Right renal cortex interstitium (tissue), 3 donors: ENCODE measurements at places on chromosomes 2 and 18. TPM values are rescaled to one million over a fixed set of nuclear protein-coding genes. Genes with fewer than 3 reads are reported as not detected.

MTX2 gene
- 106 TPM for polyA plus RNA-seq

AKAIN1 gene
- not detected for polyA plus RNA-seq

BCL2 gene
- 24.7 TPM for polyA plus RNA-seq

GRCh38 chr2:147665105-147665504, 179.7 kb upstream of the ACVR2A start:
- DNase-seq = no peak

DNA sequence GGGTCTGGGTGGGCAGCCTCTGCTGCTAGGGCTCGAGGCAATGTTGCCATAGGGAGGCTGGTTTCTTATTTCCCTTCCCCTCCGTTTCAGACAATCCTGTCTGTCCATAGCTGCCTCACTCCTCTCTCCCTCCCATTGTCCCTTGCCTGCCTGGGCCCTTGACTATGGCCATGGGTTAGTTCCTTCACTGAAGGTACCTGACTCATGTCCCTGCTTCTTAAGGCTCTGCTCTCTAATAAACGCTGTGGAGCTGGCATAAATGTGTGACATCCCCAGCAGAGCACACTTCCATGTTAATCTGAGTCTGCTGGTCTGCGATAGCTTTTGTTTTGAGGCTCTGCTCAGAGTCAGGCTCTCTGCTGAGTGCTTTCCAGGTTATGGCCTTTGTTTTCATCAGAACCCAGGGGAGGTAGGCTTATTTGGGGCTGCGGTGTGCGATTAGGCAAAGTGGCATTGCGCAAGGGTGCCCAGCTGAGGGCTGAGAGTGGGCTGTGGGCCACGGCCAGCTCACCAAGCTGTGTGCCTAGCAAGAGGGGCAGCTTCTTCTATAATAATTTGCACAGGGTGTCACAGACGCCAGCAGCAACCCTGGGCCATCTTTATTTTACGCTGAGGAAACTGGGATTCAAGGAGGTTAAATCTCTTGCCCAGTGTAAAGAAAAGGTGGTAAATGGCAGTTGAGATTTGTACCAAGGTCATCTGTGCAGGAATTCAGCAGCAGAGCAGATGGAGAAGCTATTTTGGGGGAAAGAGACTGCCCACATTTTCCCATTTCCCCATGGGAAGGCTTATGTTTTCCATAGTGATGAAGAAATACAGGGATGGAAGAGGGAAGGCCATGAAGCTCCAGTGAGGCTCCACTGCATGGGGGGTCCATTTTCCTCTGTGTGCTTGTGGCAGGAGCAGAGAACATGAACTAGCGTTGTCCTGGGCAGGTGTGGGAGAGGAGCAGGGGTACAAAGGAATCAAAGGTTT, 25.6 kb downstream of the MRPL33 start:
- no peak for DNase-seq

- DNase-seq = no peak
Measured at GRCh38 chr2:58541511-58541910, 300.4 kb upstream of the FANCL start.

TXNDC2 gene
- not detected for polyA plus RNA-seq

DNA sequence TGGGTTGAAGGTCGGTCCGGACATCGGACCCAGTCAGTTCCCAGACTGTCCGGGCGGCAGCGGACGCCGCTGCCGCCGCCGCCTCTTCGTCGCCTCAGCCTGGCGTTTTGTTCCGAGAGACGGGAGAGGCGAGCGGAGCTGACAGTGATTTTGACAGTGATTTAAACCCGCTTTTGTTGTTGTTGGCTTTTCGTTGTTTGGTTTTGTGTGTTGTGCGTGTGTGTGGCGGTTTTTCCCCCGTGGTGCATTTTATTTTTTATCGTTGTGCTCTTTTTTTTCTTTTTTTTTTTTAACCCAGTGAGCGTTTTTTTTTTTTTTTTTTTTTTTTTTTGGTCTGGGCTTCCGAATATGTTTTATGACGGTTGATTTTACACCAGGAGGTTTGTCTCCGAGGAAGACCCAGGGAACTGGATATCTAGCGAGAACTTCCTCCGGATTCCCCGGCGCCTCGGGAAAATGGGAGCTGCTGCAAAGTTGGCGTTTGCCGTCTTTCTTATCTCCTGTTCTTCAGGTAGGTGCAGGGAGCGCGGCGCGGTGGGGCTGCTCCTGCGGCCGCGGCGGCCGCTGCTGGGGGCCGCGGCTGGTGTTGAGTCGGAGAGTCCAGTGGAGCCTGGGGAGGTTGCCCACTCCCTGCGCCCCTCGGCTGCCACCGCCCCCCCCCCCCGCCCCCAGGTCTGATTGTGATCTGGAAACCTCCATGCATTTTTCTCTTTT, at the start of gene ACVR2A:
ACVR2A (plus strand) TSS at position 333 of the 714 bp plus-strand sequence; CDS start at position 457, 124 bp downstream.
- DNase-seq = peak; percentile 47

MOCOS gene
- polyA plus RNA-seq = 1.2 TPM

GPC1 gene
- polyA plus RNA-seq = 26.5 TPM

DNA sequence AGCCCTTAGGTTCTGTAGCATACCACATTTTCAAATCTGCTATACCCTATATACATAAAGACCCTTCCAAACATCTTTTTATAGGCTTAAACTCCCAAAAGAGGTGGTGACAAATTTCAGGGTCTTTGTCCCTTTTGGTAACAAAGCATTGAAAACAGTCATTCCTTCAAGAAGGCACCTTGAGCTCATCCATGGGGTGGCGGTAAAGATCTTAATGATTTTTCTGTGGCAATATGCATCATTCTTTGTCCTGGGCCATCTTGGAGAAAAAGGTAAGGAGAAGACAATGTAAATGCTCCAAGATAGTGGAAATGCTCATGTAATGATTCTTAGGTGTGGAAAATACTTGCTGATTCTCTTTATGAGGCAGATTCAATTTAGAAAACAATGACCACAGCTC, 890.5 kb downstream of the CNTNAP5 start:
- no peak for DNase-seq

GRCh38 chr2:237818066-237818473, 19.5 kb downstream of the RBM44 start:
- no peak for DNase-seq

- DNase-seq = no peak
Measured at GRCh38 chr18:22230471-22230945, 61.1 kb downstream of the GATA6 start.

- DNase-seq = no peak
Measured at GRCh38 chr2:192137451-192137850, 57.3 kb downstream of the TMEFF2 start.

- no peak for DNase-seq
Measured at GRCh38 chr2:201904538-201905420, 98.4 kb downstream of the CDK15 start.

- DNase-seq = no peak
Measured at GRCh38 chr18:72613534-72613930, 69.4 kb upstream of the CBLN2 start.

GEN1 gene
- polyA plus RNA-seq = 12.7 TPM

PHLPP1 gene
- 18.7 TPM for polyA plus RNA-seq

CD207 gene
- 0.07 TPM for polyA plus RNA-seq
